ENCODE measurements at places on chromosomes 2 and 18.

- peak; percentile 66 for DNase-seq
These were observed 59.1 kb downstream of the TNS1 start for GRCh38 chr2:217943446-217944321.

DNA sequence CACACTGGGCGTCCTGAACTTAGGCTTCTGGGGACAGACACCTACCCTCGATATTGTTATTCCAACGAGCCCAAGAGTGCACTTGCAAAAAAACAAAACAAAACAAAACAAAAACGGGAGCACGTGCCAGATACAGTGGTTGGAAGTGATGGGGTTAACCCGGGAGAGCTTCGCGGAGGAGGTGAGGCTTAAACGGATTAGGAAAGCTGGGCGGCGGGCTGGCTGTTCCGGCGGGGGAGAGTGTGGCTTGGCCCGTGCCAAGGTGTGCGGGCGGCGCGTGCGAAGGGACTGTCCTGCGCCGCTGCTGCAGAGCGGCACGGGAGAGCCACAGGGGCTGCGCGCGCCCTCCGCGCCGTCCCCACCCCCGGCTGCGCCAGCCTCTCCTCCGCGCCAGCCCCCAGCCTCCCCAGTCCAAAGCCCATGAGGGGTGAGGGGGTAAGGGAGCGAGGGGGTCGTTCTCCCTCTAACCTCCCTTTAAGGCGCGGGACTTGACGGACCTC is 1.5 kb upstream of the SLC30A3 start:
- no peak for DNase-seq

- DNase-seq: no peak
These were observed 382.5 kb downstream of the ERBB4 start for GRCh38 chr2:212156088-212156487.

DNA sequence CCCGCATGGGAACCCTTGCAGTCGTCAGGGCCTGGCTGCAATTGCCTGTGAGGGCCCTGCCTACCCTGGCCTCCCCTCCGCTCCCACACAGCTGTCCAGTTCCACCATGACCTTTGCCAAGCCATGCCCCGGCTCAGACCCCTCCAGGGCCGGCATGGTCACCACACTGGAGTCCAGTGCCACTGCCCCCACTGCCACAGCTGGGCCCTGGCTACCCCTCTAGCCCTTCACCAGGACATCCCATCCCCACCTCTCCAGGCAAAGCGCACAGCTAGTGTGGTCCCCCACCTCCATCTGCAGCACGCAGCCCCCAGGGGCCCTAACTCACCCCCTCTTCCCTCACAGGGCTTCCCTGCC is 70.3 kb upstream of the SMAD7 start:
- DNase-seq: no peak

DNA sequence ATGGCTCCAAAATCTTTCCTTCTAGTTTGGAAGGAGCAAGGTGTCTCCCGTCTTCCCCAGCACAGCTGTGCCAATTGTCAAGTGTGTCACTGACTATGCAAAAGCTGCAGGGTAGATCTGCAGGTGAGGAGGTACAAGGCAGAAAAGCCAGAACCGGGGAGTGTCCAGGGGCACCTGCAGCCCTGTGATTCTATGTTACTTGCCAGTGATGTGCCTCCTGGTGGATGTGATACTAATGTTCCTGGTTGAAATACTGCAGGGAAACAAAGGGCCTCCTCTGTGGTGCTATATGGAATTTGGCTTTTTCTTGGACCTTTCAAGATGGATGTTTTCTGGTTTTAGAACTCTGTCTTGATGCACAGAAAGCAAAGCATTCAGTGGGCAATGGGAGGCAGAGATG is 80.3 kb downstream of the ST6GAL2 start:
- no peak for DNase-seq

DNA sequence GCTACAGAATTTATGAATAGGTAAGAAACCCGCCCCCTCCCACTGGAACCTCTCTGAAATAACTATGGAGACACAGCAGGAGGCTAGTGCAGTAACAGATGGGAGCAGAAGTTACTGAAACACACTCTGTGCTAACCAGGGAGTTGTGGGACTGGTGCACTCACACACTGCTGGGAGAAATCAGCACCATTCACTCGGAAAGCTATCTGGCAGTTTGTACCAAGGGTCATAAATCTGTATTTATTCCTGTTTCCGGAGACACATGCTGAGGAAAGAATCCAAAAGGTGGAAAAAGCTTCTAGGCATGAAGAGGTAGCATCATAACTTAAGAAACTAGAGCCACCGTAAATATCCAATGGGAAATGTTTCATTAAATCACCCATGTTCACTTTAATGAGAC is 39.9 kb downstream of the TGFA start:
- no peak for DNase-seq

GRCh38 chr18:11437046-11437445 is 172.3 kb upstream of the SLC35G4 start:
- DNase-seq: no peak

DNA sequence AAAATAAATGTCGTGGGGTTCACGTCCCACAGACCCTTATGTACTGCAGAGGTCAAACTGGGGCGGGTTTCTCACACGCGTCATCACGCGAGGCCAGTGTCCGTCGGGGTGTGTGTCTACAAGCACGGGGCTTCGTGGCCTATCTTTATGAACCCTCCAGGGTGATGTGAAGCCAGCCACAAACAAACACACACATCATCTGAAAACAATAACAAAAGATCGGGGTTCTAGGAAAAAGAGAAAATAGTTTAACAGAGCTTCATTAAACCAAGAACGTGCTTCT is 23.3 kb downstream of the LDLRAD4 start:
- no peak for DNase-seq

DNA sequence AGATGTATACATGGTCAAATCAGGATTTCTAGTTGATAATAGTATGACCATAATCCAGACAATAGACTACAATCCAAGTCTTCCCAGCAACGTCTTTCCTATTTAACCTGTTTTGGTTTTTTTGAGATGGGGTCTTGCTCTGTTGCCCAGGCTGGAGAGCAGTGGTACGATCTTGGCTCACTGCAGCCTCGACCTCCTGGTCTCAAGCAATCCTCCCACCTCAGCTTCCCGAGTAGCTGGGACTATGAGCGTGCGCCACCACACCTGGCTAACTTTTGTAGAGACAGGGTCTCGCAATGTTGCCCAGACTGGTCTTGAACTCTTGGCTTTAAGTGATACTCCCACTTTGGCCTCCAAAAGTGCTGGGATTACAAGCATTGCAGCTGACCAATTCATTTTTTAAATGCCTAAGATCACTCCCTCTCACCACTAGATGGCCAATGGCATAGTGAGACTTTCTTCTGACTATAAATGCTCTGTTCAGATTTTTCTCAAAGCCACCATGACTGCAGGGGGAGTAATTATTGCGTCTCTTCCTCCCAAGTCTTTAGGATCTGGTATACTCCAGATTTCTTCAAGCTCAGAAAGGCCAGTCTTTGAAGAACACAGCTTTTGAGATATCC is 47.6 kb downstream of the HNRNPLL start:
- DNase-seq: peak; percentile 22

DNA sequence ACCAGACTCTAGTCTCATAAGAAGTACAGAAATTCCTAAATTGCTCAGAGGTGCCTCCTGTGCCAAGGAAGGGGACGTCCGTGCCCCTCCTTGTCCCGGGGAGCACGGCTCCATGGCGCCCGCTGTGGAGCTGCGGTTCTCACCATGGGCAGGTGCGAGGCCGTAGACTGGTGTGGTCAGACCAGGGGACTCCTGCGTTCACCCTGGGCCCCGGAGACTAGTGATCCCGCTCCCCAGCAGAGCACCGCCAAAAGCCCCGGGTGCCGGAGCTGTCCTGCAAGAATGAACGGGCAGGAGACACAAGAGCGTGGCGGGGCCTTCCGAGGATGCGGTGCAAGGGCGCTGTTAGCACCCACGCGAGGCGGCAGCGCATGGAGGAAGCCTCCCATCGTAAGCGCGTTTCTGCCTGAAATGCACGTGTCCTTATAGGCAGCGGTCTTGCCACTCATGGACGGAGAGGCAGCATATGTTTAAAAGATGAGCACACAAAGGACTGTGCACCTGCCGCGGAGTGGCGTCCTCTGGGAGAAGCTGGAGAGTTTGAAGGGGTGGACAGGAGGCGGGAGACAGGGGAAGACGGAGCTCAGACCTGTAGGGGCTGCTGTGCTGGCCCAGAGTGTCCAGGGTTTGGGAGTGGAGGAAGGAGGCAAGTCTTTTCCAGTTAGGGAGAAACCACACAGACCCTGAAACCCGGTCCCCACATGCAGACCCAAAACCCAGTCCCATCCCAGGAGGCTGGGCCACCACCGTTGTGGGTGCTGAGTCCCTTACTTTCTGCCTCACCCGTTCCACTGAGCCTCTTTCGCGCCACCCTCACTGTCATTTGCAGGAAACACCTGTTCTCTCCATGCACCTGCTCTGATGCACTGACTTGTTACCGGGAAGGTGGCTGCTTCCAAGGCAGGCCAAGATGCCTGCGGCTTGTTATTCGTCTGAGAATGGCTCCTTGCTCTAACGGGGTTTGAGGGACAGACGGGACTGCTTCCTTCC is 7.5 kb upstream of the KCNG2 start:
- DNase-seq: no peak

DNA sequence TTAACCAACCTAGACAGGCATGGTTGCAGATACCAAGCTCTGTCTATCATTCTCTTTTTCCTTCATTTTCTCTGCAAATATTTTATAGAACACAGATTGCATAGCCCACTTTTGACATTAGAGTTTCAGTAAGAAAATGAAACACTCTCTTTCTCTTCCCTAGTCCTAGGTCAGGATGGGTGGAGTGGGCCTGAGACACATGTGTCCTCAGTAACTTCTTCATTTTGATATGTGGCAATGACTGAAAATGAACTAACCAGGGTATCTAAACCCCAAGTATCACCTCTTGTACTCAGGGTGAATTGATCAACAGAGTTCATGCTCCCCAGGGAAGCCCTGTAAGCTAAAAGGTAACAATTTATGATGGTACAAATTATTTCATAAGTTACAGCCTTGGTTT is 37.0 kb upstream of the KYNU start:
- DNase-seq: no peak

DNA sequence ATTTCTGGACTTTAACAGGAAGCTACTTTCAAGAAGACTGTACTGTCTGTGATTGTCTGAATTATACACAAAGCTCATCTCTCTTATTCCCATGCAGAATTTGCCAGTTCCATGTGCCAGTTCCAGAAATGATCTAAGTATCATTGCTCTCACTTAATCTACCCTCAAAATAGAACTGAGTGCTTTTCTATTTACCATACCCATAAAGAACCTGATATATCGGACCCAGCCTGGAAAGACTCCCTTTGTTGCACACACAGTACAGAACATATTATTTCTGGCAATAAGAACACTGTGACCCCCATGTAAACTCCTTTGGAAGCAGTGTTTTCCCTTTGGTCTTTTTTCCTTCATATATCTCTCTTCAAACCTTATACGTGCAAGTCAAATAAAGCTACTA is 102.3 kb upstream of the TTN start:
- DNase-seq: no peak

- no peak for DNase-seq
These were observed 33.7 kb downstream of the C2orf76 start for GRCh38 chr2:119332953-119333352.

GRCh38 chr2:73642338-73643018 is at the start of gene NAT8:
Gene NAT8, minus strand, starts transcription at chr2:73642422. Its CDS starts 794 bp downstream, at chr2:73641628.
- no peak for DNase-seq

DNA sequence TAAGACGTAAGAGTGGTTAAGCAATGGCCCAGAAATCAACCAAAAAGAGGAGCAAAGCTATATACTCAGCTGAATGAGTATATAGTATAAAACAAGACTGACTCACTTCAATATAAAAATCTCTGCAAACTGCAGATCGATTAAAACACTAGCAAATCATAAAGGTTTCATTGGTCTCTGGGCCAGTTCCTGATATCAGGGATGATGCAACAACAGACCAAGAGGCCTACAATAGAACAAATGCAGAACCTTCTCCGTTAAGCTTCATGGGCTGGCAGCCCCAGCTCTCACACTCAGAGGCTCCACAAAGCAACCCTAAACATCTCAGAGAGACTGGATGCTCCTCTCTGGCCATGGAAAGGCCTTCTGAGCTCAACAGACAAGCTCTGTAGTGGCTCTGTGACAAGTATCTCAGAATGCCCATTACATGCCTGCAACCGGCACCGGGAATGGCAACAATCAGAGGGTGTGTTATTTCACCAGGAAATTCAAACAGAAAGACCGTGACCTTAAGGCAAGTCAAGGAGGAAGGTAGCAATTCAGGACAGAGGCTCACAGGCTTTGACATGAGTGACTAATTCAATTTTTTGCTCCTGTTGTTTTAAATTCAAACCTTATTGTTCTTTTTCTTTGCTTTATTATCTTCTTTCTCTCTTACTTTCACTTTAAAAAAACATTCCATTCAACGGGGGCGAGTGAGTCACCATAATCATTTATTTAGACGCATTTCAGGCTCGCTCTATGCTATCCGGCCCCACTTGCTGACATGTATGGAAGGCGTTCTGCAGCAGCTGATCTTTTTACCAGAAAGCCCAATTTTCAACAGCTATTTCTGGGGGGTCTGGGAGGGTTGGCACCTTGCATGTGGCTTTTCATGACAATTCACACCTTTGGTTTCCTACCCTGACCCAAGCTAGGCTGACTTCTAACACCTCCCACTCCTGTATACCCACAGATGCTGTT is 15.1 kb downstream of the CYRIA start:
- peak; percentile 63 for DNase-seq

DNA sequence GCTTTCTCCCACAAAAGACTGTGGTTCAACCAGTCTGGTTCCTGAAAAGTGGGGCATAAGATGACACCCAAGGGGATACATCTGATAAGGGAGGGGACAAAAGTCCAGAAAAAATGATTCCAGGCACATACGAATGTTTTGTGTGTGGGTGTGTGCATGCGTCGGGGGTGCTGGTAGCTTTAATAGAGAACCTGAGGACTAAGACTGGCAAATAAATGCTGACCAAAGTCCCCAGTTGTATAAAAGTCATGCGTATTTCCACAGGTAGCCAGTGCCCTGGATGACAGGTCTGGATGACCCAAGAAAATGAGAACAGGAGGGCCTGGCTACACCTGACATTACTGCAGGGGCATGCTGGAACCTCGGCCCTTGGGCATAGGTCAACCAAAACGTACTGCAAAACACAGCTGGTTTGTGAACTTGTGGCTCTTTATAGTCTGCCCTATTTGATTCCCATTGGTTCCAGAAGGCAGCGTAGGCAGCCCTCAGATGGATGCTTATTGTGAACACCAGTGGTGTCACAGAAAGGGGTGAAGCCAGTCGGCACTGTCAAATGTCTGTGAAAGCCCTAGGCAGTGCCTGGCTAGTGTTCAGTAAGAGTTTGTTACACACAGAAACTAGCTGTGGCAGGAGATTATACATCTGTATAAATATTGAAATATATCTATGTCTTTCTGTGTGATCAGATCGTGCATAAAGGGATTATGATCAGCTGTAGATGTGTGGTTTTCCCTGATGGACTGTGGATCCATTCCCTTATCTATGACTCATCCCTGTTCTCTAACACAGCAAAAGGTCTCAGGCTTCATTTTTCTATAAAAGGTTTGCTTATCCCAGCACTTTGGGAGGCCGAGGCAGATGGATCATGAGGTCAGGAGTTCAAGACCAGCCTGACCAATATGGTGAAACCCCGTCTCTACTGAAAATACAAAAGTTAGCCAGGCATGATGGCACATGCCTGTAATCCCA is 58.3 kb downstream of the INSIG2 start:
- no peak for DNase-seq
